ENCODE measurements at places on chromosomes 16 and 17.

DNA sequence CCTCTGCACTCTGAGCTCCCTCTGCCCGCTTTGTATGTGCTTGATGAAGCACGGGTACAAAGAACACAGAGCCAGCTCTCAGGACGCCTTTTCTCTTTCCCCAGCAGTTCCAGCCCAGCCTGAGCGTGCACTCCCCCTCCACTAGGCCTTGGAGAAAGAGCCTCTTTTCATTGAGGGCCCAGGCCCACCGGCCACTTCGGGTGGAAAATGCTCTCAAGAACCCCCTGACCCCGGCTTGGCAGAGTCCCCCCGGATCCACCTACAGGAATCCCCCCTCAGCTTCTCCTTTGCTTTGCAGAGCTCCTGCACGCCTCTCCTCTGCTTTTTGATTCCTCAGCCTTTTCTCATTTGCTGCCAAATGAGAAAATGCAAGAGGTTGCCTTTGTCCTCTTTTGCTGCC lies 30.2 kb downstream of the MRC2 start:
- no peak for DNase-seq

GRCh38 chr17:10415161-10415560 lies 6.6 kb downstream of the MYH8 start:
- no peak for DNase-seq

DNA sequence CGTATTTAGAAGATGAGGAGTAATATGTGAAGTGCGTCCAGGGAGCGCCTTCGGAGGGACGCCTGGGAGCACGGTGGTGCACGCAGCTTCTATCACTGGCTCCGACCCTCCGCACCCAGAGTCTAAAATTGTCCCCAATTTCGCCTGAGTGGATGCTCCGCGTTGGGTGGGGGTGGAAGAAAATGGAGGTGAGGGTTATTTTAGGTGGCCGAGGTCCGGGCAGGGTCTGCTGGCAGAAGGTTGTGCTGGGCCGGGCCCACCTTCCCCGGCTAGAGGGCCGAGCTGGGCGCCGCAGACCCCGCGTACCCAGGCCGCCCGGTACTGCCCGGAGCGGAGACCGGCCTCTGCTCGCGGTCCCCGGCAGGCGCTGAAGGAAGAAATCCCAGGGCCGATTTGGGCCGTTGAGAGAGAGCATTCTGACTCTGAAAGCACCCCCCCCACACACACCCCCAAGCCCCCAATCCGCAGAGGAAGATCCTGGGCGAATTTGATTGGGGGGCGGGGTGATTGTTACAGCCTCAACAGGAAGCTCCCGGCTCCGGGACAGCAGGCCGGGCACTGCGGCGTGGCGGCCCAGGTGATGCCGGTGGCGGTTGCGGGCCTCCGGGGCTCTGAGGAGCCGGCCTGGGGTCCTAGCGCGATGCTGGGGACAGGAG lies 3.0 kb downstream of the BAHCC1 start:
- no peak for DNase-seq

DNA sequence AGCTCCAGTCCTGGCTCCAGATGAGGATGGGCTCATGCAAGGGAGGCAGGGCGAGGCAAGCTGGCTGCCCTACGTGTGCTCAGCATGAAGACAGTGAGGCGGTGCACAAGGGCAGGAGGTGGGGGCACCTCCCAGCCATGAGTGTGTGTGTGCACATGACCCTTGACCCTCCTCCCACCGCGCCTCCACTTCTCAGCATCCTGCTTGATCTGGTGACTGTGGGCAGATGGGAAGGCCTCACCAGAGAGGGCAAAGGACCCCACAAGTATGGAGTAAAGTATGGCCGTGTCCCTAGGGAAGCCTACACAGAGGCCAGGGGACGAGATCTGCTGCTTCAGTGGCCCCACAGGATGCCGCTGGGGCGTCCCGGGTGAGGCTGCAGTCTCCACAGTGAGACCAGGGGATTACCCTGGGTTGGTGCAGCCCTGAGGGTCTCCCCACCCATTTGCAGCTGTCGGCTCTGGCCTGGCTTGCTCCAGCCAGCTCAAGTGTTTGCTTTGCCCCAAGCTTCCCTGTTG lies 7.9 kb upstream of the RNF222 start:
- no peak for DNase-seq

- no peak for DNase-seq
Measured at GRCh38 chr17:17902877-17903276, 66.1 kb upstream of the SREBF1 start.

GRCh38 chr16:87465879-87466278 lies 26.9 kb downstream of the ZCCHC14 start:
- no peak for DNase-seq

DNA sequence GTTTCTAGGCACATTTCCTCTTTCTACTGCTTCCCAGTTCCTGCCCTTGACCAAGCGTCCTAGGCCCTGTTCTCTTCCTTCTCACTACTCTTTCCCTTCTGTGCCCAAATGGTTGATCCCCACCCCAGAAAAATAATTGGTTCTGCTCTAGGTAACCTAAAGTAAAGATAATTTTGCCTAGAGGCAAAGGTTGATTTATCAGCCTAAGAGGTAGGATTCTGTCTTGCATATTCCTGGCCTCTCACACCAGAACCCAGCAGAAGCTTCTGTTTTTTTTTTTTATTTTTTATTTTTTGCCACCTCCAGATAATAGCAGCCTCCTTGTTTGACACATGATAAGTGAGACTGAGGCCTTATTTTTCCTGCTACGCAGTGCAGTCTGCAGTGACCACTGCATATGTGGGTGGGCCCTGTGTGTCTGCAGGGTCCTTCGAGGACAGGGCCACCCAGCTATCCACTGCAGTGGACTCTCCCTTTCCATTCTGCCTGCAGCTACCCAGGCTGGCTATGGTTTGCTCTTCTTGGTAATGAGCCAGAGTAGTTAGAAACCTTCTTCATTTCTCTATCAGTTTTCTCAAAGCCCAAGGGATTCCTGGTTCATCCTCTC lies 701 bp downstream of the PIPOX start:
- DNase-seq: no peak

- no peak for DNase-seq
Measured at GRCh38 chr17:12229335-12229734, 208.7 kb downstream of the MAP2K4 start.

GRCh38 chr17:54754560-54754959 lies 146.1 kb upstream of the TOM1L1 start:
- DNase-seq: no peak

DNA sequence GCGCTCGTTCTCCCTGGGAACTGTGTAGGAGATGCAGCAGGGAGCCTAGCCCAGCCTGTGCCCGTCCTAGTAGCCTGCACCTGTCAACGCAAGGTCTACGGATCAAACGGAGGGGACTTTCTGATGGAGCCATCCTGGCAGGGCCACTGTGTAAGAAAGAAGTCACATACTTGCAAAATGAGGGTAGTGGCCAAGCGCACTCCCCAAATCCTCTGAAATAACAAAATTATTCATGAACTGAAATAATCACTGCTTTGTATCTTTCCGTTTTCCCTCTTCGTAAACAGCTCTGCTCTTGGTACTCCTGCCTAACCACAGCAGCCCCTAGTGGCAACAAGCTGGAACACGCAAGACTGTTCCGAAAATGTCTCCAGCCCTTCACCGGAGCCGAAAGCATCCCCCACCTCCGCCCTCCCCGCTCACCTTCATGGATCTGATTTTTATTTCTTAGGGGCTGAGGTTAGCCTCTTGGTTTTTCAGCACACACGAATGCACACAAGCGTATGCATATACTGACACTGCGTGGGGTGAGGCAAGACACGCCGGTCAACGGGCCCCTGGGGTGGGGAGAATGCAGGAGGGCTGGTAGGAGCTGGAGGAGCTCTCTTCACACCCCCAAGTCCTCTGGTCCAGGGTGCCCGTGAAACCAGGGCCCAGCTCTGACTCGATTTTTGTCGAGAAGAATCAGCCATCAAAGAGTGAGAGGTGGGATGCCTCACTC lies 100.8 kb downstream of the ABCC12 start:
- peak; percentile 36 for DNase-seq

- no peak for DNase-seq
Measured at GRCh38 chr17:69457603-69458002, 43.1 kb downstream of the MAP2K6 start.

DNA sequence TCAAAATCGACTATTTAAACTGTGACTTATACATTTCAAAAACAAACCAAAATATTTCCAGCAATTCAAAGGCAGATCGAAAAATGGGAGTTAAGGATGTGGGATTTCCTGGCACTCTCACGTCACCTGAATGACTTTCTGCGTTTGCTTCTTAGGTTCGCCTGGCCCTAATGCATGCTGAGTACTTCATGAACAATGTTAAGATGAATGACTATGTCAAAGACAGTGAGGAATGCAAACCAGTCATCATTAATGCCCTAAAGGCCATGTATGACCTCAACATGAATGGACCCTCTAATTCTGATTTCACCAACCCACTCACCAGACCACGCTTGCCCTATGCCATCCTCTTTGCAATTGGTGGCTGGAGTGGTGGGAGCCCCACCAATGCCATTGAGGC lies 7.3 kb downstream of the KLHL10 start:
- DNase-seq: no peak

DNA sequence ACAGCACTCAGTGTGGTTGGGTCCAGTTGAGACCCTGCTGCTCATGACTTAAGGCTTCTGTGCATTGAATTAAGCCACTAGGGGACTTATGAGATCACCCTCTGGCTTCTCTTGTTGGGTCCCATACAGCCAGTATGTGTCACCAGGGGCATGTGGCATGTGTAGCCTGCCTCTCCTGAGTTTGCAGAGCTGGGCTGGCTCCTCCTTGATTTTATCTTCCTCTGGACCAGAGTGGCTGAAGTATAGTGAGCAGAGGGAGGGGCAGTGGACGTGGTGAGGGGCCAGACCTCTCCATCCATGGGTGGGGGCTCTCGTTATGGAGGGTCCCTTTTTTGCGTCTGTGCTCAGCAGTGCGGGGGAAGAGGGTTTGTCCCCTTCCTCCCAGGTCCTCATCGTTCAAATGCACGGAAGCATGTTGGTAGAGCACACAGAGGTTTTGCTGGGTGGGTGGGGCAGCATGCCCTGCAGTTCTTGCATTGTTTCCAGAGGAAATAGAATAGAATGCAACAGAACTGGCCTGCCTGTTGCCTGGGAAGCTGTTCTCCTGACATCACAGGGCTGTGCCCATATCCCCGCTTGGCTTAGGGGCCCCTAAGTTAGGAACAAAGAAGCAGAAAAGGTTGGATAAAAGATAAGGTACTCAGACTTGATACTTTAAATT lies 77.4 kb downstream of the SPECC1 start:
- DNase-seq: no peak

DNA sequence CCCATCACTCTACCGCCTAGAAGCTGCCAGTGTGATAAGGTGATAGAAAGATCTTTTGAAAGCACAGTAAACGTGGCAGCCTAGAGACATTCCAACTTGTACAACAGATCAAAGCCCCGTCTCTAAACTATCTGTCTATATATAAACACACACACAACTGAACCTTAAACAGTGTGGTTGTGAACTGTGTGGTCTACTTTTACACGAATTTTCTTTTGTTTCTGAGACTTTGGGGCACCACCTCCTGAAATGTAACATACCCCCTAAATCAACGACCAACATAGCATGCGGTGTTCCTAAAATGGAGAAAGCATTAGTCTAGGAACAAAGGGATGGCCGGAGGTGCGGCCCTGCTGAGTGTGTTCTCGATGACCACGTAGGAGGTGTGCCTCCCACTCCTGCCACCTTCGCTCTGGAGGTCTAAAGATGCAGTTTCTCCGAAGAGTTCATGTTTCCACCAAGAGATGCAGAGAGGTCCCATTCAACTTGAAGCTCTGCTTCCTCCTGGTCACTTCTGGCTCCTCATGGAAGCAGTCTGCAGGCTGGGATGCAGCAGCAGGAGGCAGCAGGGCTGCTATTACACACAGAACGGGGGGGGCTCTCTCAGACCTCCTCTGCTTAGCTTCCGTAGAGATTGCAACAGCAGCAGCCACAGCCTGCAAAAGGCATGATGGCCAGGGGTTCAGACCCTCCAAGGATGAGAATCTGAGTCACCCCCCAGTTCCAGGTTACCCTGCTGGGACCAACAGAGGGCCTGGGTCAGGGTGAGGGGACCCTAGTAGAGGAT lies 22.6 kb upstream of the USP10 start:
- DNase-seq: no peak

GRCh38 chr17:46003907-46004748 lies 5.1 kb downstream of the STH start:
- DNase-seq: no peak

DNA sequence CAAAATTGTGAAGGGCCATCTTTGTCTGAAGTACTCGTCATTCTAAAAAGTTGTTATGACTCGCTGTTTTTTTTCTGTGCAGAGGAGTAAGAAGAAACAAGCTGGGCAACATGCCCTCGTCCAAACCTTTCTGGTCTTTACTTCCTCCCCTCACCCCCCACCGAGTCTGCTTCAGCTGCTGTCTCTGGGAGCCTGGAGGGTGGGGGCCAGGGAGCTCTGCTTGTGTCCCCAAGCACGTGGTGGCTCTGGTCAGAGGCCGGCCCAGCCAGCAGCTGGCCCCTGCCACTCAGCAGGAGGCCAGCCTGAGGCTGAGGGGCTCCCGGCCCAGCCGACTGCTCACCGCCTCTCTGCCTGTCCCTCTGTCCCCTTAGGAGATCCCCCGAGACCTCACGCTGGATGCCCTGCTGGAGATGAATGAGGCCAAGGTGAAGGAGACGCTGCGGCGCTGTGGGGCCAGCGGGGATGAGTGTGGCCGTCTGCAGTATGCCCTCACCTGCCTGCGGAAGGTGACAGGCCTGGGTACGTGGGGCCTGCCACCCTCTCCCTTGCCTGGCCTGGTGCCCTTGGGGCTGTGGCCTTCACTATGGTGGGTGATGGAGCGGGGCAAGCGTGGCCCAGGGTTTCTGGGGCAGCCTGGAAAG lies 53.7 kb upstream of the LGALS9 start:
- no peak for DNase-seq

GRCh38 chr17:80753685-80754345 lies 209.2 kb downstream of the RPTOR start:
- no peak for DNase-seq

DNA sequence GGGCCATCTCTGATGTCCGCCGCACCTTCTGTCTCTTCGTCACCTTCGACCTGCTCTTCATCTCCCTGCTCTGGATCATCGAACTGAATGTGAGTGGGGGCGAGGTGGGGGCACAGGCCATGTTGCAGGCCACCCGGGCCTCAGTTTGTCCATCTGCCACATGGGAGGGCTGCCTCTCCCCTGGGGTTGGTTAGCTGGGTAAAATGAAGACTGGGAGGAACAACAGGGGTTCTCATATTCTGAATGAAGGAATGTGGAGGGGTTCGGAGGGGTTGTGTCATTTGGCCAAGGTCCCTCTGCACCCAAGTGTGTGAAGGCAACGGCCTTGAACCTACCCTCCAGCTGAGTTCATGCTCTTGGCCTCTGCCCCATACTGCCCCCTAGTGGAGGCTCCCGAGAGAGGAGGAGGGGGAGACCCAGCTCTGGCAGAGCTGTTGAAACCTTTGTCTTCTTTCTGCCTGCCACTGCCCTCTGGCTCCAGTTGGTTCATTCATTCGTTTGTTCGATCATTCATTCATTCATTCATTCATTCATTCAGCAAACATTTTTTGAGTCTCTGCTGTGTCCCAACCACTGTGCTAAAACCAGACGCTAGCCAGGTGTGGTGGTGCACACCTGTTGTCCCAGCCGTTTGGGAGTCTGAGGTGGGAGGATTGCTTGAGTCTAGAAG lies 11.4 kb upstream of the TCAP start:
- DNase-seq: no peak

- no peak for DNase-seq
Measured at GRCh38 chr16:2866431-2866830, 8.5 kb upstream of the PRSS22 start.

All from NCI-H1417 treated with DMSO at 0.1 percent for 48 hours (cell line).